ENCODE measurements at places on chromosomes 6 and 20.

DNA sequence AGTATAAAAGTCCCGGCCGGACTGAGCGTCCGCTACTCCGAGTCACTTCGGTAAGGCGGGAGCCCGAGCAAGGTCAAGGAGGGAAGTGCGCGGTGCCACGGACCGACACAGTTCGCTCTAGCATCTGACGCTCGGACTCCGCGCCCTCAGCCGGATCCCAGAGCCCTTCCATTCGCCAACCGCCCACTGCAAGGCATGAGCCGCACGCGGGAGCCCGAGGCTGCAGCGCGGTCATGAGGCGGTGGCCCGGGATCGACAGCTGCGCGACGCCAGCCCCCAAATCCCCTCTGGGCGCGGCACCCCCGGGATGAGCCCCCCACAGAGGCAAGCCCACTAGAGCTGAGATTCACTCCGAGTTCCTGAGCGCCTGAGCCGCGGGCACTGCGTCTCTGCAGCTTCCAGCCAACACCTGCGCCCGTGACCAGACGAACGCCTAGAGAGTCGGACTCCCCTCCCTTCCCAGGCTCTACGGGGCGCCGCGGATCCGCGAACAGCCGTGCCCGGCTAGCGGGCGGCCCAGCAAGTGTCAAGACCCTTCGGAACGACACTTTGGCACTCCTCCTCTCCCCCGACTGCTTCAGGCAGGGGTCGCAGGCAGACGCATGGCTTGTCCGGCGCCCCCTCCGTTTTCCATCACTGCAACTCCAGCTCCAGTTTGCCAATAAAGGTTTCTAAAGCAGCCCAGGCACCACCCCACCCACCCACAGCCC lies 725 bp upstream of the ISM1 start:
- H3K4me1 ChIP-seq: peaks cover 22% of the 10 kb centered on the region
- H3K36me3 ChIP-seq: no peaks in the 10 kb centered on the region
- peak; percentile 41 for DNase-seq
- H3K27ac ChIP-seq: peak overlapping the region; percentile 29
- peak overlapping the region; percentile 79 for H3K4me3 ChIP-seq

GRCh38 chr6:15798533-15799255 lies 135.9 kb upstream of the DTNBP1 start:
- H3K36me3 ChIP-seq: no peaks in the 10 kb centered on the region
- H3K4me1 ChIP-seq: no peaks in the 10 kb centered on the region
- DNase-seq: no peak
- no peak overlapping the region for H3K4me3 ChIP-seq

DNA sequence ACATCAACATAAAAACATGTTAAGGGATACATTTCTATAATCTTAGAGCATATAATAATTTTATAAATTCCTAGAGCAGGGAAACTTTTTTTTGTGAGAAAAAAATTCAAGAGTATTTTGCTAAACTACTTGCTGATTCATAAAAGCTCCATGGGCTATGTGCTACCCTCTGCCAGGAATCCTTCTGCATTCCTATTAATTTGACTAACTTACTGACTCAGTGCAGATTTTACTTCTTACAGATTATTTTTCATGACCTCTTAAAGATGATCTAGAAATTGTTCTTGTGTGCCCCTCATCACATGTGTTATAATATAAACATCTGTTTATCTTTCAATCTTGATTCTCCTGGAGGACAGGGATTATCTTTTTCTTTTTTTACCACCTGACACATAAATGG lies 5.7 kb downstream of the VTA1 start:
- H3K27me3 ChIP-seq: no peaks in the 10 kb centered on the region
- peaks cover 67% of the 10 kb centered on the region for H3K4me1 ChIP-seq
- H3K4me3 ChIP-seq: no peak overlapping the region
- H3K27ac ChIP-seq: peak overlapping the region; percentile 35

GRCh38 chr6:111070105-111071005 lies 16.9 kb upstream of the SLC16A10 start:
- no peak for DNase-seq
- H3K36me3 ChIP-seq: no peaks in the 10 kb centered on the region
- H3K27ac ChIP-seq: no peak overlapping the region
- H3K27me3 ChIP-seq: no peaks in the 10 kb centered on the region

DNA sequence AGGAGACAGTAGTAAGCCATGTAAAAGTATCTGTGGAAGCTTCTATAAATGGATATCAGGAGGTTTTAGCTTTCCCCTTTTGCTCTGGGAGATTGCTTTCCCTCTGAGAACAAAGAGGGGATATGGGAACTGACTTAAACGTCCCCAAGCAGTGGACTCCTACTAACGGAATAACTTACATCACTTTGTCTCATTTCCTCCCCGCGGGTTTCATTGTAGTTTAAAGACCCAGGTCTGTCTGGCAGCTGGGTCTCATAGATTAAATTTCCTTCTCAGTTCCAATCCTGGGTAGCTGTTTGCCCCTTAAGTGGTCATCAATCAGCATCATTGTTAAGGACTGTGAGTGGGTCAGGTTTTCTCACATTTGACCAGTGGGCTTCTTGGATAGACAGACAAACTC lies 68.7 kb downstream of the PLAGL1 start:
- H3K4me1 ChIP-seq: peaks cover 15% of the 10 kb centered on the region
- H3K27me3 ChIP-seq: no peaks in the 10 kb centered on the region
- no peak overlapping the region for H3K4me3 ChIP-seq
- H3K27ac ChIP-seq: no peak overlapping the region
- DNase-seq: no peak

- H3K36me3 ChIP-seq: peaks cover 55% of the 10 kb centered on the region
- H3K4me3 ChIP-seq: peak overlapping the region; percentile 94
- peaks cover 4% of the 10 kb centered on the region for H3K27me3 ChIP-seq
- peak; percentile 29 for DNase-seq
- peaks cover 29% of the 10 kb centered on the region for H3K4me1 ChIP-seq
- H3K27ac ChIP-seq: peak overlapping the region; percentile 99
Observed at GRCh38 chr6:152981989-152982903, 595 bp downstream of the FBXO5 start.
